Stimulated activated CD4-positive, alpha-beta T cell treated with anti-CD3 and anti-CD28 coated beads, TNF-alpha, amount 100 ng/mL, for 24 hours (primary cell): ENCODE measurements at places on chromosomes 5 and 9.

- DNase-seq, result no peak
Measured at GRCh38 chr5:135317286-135317685, 81.7 kb downstream of the MACROH2A1 start.

- no peak for DNase-seq
Measured at GRCh38 chr5:126745259-126745992, 31.5 kb upstream of the LMNB1 start.

- DNase-seq, result no peak
Measured at GRCh38 chr5:39757131-39757530, 332.4 kb upstream of the DAB2 start.

DNA sequence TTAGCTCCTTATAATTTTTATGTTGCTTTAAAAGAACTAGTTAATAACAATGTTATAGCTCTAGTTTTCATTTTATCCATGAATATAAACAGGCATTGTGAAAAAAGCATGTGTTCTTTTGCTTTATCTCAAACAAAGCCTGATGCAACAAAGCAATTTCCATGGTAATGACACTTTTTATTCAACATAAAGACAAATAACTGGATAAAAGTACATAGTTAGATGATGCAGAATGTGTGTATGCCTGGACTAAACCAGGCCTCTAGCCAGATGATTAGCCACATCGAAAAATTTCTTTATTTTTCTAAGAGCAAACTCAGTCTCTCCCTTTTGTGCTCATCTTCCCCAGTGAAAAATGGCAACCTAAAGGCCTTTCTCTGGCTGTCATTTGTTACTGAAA is 125.6 kb upstream of the TARS1 start:
- DNase-seq, result no peak

GRCh38 chr9:121253162-121253561 is 14.8 kb upstream of the GSN start:
- DNase-seq, result no peak

DNA sequence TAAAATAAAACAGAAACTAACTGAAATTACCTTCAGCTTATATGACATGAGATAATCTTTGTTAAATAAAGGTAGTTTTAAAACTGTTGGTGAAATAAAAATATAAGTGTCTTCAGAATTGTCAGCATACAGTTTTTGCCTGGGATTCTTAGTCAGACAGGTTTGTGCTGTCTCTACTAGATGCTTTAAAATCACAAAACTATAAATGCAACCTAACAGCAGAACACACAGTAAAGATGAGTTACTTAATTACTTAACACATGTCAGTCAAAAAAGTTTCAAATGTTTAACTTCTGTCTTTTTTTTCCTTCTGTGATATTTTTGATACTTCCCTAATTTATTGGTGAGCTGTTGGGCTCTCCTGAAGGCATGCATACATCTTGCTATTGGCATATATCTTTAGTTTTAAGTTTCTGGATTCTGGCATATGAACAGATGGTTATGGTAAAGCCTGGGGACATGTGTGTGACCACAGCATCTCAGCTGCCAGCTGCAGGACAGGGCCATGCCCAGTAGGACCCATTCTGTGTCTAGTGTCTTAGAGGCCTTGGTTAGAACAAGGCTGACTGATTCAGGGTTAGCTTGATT is 231.1 kb upstream of the NUDT12 start:
- no peak for DNase-seq

- no peak for DNase-seq
Measured at GRCh38 chr9:105320568-105320967, 76.1 kb downstream of the SLC44A1 start.
